Kasumi-1 (cell line): ENCODE measurements at places on chromosomes 11 and 22.
A peak's percentile ranks its signal among the peaks of the same experiment; 100 is the strongest.

GRCh38 chr22:31958625-31959239, 14.4 kb downstream of the YWHAH start:
- no peak for DNase-seq

DNA sequence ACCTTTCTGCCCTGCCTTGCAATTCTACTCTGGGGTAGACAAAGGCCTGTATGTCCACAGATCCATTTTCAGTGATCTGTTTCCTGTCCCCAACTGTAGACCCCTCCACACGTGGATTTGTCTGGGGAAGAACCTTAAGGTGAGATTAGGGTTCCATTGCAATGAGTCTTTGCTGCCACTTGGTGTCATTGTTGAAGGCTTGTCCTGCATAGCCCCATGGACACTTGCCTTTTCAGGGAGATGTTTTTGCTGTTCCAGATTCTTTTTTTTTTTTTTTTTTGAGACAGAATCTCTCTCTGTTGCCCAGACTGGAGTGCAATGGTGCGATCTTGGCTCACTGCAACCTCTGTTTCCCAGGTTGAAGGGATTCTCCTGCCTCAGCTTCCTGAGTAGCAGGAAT, 21.8 kb downstream of the SERPING1 start:
- DNase-seq: no peak

GRCh38 chr11:62958547-62959421, 26.0 kb downstream of the SLC22A6 start:
- no peak for DNase-seq

- no peak for DNase-seq
These were observed 42.5 kb downstream of the TMPRSS5 start for GRCh38 chr11:113663567-113663966.

- DNase-seq: no peak
These were observed 1513.6 kb downstream of the BRD1 start for GRCh38 chr22:48314073-48314472.

GRCh38 chr11:124672536-124673215, 863 bp downstream of the SIAE start:
- no peak for DNase-seq

DNA sequence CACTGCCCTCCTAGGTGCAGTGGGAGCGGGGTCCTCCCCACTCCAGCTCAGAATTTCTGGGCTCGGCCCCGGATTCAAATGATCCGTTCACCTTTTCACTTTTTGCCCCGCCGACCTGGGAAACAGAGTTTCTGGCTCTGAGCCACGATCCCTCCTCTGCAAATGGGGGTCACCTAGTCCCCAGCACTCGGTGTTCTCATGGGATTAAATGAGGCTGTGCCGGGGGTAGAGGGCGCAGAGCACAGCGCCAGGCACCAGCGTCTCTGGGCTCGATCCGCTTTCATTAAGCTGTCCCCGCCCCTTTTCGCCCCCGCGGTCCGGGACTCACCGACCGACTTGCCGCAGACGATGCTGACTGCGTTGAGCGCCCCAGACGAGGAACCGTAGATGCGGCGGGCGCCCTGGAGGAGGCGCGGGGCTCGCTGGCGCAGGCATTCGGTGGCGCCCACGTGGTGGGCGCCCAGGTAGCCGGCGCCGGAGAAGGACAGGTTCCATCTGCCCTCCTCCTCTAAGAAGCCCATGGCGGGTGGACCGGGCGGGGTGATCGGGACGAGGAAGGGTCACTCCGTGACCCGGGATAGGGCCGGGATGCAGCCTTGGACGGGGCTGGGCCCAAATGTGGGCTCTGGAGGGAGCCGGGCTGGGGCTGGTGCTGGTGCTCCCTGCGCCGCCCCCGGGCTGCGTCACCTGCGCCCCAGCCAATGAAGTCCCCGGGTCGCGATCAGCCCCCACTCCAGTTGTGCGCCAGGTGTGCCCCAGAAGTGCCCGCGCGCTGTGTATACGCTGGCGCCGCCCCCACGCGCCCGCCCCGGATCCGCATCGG, at the start of gene PNPLA5:
PNPLA5 (minus strand) TSS at position 654 of the 823 bp plus-strand sequence; CDS start at position 521, 133 bp downstream.
- no peak for DNase-seq

DNA sequence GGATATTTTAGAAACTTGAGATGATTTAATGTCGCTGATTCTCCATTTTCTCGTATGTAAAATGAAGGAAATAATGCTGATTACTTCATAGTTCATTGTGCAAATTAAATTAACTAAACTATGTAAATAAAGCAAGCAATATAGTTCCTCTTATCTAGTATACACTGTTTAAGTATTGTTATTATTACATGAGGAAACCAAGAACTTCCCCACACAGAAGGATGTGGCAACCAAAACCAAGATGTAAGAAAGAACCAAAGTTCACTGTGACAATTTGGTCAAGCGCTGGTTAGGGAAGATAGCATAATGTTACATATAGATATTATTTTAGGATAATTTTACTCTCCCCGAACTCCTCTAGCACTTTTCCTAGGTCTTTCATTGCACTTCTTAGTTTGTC, 103.2 kb downstream of the XKR3 start:
- peak; percentile 44 for DNase-seq

DNA sequence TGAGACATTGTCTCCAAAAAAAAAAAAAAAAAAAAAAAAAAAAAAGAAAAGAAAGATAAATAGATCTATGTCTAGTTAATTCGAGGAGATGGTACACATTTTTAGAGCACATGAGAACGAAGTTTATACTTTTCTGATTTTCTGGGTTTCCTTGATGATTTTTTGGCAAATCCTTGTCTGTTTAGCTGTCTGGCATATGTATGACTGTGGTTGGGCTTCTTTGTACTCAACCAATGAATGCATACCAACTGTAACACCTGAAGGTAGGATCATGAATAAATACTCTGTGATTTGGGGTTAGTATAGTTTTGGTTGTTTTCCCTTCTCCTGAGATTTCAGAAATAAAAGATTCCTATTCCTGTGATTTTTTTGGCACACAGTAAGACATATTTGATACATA, 63.1 kb downstream of the ARHGEF12 start:
- no peak for DNase-seq

DNA sequence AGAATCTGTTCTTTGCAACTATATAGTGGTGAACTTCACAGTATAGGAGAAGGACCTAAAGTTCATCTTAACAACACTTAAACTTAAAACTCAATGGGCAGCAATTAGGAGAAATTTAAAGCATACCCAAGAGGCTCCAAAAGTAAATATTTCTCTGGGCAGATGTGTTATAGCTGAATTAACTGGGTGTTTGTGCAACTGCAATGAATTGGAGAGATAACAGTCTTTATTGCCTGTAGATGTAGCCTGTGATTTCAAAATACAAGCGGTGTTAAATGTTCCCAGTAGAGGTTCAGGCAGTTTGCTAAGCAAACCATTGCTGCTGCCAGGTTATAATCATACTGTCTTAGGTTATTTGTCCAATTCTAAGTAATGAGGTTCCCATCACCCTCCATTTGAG, 294.1 kb upstream of the MTNR1B start:
- DNase-seq: no peak

DNA sequence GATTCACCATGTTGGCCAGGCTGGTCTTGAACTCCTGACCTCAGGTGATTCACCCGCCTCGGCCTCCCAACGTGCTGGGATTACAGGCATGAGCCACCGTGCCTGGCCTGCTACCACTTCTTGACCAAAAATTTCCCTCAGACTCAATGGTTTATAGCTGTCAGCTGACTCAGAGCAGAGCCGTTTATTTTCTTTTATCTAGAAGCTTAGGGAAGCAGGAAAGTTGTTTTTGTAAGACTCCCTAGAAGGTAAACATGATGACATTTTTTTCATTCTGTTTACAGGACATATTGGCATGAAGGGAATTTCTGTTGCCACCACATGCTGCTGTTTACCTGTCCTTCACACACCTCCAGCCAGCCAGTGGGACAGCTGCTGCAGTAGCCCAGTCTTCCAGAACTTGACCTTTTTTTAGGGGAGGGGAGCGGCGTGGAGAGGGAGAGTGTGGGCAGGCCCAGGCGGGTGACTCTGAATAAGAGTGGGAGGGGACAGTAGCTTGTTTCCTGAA, 56.1 kb upstream of the PTPRJ start:
- DNase-seq: no peak

DNA sequence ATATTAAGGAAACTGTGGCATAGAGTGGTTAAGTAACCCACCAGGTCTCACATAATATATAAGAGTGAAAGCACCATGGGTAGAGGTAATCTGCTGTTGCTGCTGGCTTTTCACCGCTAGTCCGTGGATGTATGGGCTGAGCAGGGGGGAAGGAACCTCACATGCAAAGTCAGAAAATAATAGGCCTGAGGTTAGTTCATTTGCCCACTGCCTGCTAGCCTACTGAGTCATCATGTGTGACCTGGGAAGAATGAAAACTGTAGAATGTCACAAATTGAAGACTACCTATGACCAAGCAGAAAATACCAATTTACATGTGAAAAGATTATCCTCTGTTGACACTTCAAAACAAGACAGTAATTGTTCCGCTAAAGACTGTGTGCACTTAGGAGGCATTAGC, 560.1 kb upstream of the FAT3 start:
- no peak for DNase-seq

- DNase-seq: no peak
These were observed at the start of gene MEI1 for GRCh38 chr22:41699264-41700107. Gene MEI1 (plus strand): TSS chr22:41699503. CDS start chr22:41699539, 36 bp downstream.

GRCh38 chr22:40726514-40726913, 47.2 kb downstream of the MCHR1 start:
- peak; percentile 38 for DNase-seq

- DNase-seq: no peak
These were observed 6.3 kb downstream of the PC start for GRCh38 chr11:66951927-66952337.

DNA sequence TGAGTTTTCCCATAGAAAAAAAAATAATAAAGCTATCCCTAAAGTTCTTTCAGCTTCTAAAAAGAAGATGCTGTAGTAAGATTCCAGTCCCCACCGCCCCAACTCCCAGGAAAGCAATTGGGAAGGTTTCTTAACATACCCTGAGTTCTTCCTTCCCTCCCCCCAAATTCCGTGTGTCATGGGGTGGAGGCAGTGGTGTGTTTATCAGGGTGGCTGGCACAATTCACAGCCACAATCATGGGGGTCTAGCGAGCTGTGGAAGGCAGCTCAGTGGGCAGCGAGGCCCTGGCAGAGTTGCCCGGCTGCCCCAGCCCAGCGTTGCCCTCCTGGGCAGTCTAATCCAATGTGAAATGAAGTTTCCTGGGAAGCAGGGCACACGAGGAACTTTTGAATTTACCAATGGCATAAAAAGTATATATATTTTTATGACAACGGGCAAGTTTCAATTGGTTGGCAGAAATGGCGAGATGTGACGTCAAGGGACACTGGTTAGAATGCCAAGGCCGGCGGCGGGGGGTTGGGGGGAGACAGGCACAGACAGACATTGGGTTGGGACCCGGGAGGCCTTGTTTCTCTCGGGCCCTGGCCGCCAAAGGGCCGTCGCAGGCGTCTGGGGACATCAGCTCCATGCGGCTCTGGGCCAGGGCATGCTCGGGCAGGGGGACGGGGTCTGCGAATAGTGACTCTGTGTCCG, 80.7 kb upstream of the PPARA start:
- peak; percentile 65 for DNase-seq

DNA sequence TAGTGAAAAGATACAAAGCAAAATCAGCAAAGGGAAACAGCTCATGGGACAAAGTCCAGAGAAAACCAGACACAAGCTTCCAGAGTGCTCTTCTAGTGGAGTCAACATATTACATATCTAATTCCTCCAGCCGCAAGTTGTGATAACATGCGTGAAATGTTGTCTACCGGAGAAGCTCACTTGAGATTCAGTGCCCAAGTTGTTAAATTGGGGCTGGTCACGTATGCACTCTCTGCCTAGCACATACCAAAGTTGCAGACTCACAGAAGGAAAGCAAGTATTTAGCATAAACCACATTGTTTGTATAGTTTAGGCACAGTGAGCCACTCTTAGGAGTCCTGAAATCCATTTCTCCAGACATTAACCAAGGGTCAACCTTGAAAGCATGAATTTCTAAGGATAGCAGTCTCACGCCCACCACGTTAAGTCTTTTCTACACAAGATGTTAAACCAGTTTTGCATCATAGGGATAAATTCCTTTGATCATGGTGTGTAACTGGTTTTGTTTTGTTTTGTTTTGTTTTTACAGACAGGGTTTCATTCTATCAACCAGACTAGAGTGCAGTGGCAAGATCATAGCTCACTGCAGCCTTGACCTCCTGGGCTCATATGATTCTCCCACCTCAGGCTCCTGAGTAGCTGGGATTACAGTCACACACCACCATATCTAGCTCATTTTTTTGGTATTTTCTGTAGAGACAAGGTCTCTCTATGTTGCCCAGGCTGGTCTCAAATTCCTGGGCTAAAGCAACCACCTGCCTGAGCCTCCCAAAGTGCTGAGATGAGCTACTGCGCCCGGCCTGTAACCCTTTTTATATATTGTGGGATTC, 39.5 kb upstream of the EP300 start:
- DNase-seq: no peak

DNA sequence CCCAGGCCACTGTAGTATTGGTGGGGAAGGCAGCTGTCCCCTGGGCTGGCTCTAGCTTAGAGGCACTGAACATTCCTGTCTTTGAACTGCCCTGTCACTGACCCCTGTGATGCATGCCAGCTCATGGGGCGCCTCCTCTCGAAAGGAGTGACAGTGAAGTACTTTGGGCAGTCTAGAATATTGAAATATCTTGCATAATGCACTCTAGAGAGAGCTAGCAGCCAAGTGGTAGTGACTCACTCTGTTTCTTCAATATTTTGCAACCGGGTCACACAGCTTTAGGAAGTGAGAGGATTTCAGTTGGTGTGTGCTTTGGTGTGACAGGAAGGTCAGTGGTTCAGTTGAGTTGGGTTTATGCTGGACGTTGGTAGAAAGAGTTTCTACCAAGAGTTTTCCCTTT, 35.5 kb upstream of the ST14 start:
- DNase-seq: peak; percentile 92

DNA sequence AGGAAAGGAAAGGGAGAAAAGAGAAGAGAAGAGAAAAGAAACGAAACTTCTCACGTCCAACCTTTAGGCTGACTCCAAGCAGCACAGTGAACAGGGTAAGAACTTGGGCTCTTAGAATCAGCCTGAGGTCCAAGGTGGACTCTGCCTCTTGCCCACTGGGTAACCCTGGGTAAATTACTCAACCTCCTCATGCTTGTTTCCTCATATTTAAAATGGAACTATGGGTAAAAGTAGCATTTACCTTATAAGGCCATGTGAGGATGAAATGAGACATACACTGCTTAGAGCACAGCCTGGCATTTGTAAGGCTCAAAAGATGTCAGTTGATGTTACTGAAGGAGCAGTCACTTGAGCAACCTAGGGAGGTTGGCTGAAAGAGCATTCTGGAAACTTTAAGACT, 107.9 kb downstream of the C11orf58 start:
- no peak for DNase-seq

- DNase-seq: no peak
These were observed 13.6 kb downstream of the PARVB start for GRCh38 chr22:44037519-44038375.

DNA sequence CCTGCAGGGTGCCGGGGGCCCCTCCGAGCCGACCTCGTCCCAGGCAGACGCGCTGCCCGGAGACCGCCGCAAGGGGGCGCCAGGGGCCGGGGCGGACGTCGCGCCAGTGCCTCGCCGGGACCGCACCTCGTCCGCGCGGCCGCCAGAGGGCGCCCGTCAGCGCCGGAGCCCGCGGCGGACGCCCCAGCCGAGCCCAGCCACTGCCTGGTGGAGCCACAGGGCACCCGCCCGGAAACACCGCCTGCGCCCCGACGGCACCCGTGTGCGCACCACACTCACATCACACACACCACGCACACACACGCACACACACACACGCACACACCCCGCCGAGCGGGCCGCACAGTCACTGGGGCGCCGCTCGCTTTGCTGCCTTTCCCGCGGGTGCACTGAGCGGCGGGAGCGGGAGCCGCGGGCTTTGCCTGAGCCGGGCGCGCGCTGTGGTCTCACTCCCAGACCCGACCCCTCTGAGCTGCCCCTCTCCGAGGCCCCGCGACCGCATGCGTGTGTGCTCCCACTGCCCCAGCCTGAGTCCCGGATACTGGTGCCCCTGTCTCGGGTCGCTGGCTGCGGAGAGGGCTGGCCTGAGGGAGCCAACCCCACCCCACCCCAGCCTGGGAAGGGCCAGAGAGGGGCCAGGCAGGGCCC, 449.3 kb downstream of the OPCML start:
- no peak for DNase-seq
